Activated CD4-positive, alpha-beta T cell treated with anti-CD3 and anti-CD28 coated beads, Interleukin-2, amount 10 ng/mL, durations not matched to agents 24 days and 14 days (primary cell): ENCODE measurements at places on chromosomes 13 and 19. TPM values are rescaled to one million over a fixed set of nuclear protein-coding genes. Genes with fewer than 3 reads are reported as not detected.

SHC2 gene
- not detected in 2 replicates for total RNA-seq

NKPD1 gene
- total RNA-seq = 0.16 and 0.28 TPM in 2 replicates

SMIM17 gene
- total RNA-seq = 0.19 TPM in 1 of 2 replicates, not detected in the other

GARIN5A gene
- total RNA-seq = 0.21 and 0.68 TPM in 2 replicates

DACH1 gene
- not detected in 2 replicates for total RNA-seq

CYP4F2 gene
- total RNA-seq = not detected in 2 replicates

STAP2 gene
- 14.2 and 16.8 TPM in 2 replicates for total RNA-seq

ZNF649 gene
- 10.7 and 11.0 TPM in 2 replicates for total RNA-seq

F2RL3 gene
- not detected in 2 replicates for total RNA-seq

TEX29 gene
- total RNA-seq = 0.50 and 0.51 TPM in 2 replicates

KIR2DL1 gene
- not detected in 2 replicates for total RNA-seq

RBM42 gene
- total RNA-seq = 114 and 115 TPM in 2 replicates

PSG1 gene
- not detected in 2 replicates for total RNA-seq

ZFP36 gene
- total RNA-seq = 35.7 and 39.9 TPM in 2 replicates

MCEMP1 gene
- not detected in 2 replicates for total RNA-seq

CABP5 gene
- not detected in 2 replicates for total RNA-seq

HSH2D gene
- total RNA-seq = 22.7 and 23.1 TPM in 2 replicates
